CD4-positive, alpha-beta T cell treated with Interleukin-6 at 100 ng/mL for 8 hours (primary cell): ENCODE measurements at places on chromosomes 6 and 20.

- no peak for DNase-seq
Observed at GRCh38 chr6:116395647-116396046, 24.9 kb downstream of the DSE start.

- DNase-seq = no peak
Observed at GRCh38 chr6:134092449-134092848, 40.0 kb upstream of the SLC2A12 start.

GRCh38 chr6:22694092-22694724 lies 124.8 kb downstream of the HDGFL1 start:
- no peak for DNase-seq

GRCh38 chr20:56111961-56112730 lies 106.8 kb upstream of the CBLN4 start:
- no peak for DNase-seq

DNA sequence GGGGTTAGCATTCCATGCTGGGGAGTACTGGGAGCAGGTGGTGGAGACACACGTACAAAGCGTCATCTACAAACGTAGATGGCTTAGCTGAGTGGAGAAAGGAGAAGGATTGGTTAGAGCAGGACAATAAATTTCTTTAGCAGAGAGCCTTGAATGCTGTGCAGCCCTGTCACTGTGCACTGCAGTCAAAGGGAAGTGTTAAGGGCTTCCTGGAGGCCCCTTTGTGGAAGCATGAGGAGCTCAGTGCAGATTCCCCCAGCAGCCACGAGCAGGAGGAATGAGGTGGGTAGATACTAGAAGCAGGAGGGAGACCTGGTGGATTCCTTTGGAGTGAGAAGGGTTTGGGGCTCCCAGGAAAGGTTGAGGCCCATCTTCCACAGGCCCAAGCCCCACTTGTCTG lies 6.1 kb upstream of the TREML4 start:
- DNase-seq = no peak

DNA sequence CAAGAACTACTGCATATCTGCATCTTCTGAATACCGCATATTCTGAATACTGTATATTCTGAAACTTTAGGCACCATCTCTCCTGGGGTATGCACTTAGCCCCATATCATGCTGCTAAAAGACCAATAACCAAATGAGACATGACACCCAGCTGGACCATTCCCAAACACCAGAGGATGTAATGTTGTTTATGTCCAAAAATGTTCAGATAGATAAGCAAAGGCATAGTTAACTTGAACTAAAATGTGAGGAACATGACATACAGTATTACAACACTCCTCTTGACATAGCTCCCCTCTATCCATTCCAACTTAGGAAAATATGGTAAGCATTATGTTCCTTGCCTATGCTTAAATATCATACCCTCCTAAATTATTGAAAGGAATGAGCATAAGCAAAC lies 127.3 kb downstream of the TENT5A start:
- DNase-seq = no peak

DNA sequence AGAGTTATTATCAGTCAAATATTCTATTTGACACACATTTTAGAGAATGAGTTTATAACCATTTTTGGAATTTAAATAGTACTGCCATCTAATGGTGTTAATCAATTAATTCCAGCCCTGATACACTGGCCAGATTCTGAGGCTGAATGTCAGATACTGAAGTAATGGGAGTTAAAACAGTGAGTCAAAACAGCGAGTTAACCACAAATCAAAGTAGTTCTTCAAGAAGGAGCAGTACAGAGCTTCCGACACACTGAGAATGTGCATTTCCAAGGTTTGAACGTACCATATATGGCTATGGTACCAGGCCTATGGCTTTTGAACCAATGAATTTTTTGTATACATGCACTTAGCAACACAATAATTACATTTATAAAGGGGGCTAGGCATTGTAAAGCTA lies 11.3 kb upstream of the CEP43 start:
- DNase-seq = peak; percentile 16

DNA sequence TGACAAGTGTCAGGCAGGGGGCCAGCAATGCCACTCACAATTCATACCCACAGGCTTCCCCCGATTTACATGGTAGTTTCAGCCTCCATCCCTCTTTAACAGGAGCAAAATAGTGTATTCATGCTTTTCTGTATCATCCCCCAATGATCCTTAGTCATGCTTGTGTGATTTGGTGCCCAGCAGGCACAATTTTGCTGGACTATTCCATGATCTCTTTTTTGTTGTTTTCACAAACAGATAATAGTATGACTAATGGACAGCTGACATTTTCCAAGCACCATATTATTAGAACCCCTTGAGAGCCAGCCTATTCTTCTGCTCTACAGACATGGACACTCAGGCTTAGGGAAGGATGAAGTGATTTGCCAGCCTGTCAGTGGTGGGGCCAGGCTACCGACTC lies 128.2 kb upstream of the RIPOR2 start:
- DNase-seq = no peak

DNA sequence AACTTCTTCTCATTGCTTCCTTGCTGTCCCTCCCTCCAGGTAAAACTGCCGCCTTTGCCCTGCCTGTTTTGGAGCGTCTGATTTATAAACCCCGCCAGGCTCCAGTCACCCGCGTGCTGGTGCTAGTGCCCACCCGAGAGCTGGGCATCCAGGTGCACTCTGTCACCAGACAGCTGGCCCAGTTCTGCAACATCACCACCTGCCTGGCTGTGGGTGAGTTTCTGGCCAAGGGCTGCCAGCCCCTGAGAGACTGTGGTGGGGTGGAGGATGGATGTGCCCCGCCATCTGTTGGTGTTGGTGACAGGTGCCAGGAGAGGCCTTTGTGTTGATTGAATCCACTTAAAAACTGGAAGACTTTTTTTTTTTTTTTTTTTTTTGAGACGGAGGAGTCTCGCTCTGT lies 9.5 kb downstream of the DDX27 start:
- DNase-seq = no peak

- no peak for DNase-seq
Observed at GRCh38 chr6:137878486-137879285, 11.6 kb downstream of the TNFAIP3 start.

DNA sequence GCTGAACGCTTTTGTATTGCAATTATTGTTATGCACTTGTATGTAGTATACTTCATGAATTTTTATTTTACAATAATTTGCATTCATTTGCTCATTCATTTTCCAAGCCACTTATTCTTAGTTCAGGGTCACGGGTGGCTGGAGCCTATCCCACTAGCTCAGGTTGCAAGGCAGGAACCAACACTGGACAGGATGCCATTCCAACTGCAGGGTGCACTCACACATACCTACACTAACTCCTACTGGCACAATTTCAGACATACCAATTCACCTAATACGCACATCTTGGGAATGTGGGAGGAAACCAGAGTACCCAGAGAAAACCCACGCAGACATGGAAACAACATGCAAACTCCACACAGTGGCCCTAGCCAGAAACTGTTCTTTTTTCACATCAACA lies 61.8 kb downstream of the LMBRD1 start:
- no peak for DNase-seq

GRCh38 chr6:45076217-45076930 lies 251.8 kb upstream of the RUNX2 start:
- no peak for DNase-seq

DNA sequence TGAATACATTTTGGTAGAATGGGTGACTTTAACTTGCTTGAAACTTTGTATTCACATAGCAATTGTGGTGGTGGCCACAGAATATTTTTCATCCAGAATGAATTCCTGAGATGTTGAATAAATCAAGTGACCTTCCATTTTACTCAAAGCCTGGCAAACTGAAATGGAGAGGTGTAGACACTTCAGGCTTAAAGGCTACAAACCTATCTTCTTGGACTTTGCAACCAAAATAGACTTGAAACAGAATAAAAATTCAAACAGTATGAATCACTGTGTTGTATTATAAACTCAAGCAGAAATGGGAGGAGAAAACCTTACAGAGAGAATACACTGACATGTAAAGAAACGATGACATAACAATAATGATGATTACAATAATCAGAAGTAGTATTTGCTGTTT lies 371.6 kb downstream of the BCKDHB start:
- no peak for DNase-seq

DNA sequence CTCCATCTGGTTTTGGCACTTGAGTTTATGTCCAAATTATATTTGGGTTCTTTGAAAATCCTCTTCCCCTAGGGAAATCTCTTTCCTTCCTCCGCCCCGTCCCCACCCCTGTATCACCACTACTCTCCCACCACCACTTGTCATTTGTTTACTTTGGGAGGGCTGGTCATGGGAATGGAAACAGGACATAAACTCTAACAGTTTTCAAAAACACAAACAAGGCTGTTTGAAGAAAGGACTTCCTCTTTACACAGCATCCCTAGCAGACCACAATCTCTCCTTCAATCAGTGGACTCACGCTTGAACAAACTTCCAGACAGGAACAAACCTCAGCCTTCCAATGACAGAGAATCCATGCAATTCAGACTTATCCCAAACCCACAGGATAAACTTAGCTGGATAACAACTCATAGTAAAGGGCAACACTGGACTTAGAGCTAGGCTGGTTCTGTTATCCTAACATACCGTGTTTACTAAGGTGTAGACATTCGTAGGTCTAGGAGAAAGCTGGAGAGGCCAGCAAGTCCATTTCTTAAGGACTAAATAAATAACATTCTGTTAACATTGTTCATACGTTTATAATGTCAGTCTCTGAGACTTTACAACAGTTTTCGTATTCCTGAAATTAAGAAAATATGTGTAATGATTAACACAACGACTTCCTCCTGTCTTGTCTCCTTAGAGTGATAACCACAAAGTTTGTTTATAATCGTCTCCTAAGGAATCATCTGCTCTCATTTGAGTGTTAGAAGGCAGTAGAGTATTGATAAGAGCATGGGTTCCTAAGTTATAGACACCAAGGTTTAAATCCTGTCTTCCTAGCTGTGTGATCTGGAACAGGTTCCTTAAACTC lies 44.1 kb upstream of the CTAGE9 start:
- no peak for DNase-seq

- DNase-seq = no peak
Observed at GRCh38 chr20:31705191-31705590, 17.5 kb downstream of the BCL2L1 start.

- no peak for DNase-seq
Observed at GRCh38 chr6:43402820-43403219, 24.5 kb upstream of the ABCC10 start.

GRCh38 chr20:2778602-2779321 lies 21.7 kb downstream of the CPXM1 start:
- no peak for DNase-seq
